ENCODE measurements at places on chromosomes 3 and 15.

GRCh38 chr15:75081150-75081549, 57.8 kb downstream of the PPCDC start:
- no peak for DNase-seq

- no peak for DNase-seq
Measured at GRCh38 chr3:93961489-93961888, 12.2 kb downstream of the PROS1 start.

- no peak for DNase-seq
Measured at GRCh38 chr3:7305561-7305960, 444.6 kb downstream of the GRM7 start.

DNA sequence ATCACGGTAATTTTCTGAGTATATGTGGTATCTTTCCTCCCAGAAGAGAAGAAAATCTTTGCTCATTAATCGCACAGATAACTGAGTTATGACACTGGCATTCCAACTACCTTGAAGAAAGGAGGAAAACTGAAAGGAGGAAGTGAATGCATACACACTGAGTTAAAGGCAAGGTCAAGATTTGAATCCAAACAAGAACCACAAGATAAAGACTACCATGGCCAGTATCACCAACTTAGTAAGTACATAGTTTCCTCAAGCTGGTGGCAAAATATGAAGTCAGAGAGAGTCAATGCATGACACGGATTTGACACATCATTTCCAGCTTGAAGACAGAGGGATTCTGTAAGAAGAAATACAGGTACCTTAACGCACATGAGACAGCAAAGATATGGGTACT, 287.5 kb downstream of the ULK4 start:
- DNase-seq, result no peak

GRCh38 chr3:36765104-36765503, 751 bp upstream of the DCLK3 start:
- DNase-seq, result no peak

DNA sequence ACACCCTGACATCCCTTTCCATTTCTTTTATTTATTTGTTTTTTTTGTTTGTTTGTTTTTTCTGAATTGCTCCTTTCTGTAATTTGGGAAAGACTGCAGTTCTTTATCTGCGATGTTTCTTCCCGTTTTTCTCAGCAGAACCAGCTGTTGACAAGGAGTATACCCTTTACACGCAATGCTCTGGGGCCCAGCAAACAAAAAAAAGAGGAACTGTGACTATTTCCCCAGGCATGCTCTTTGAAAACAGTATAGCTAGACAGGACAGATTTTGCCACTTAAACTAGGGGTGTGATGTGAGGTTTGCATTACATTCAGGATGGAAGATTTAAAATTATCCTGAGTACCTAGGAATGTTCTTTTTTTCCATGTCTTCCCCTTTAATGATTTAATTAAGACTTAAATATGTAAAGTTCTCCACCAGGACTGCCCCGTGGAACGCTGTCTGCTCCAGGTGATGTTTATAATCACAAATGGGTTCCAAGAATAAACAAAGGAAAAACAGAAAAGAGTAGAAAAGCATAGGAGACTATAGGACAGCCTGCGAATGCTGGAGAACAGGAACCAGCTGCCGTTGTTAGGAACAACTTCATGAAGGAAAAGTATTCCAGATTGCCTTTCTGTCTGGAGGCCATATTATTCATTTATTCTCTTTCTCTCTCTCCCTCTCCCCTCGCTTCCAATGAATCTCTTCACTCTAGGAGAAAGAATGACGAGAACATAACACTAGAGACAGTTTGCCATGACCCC, 43.3 kb downstream of the TGFBR2 start:
- no peak for DNase-seq

- DNase-seq, result no peak
Measured at GRCh38 chr15:77145370-77145769, 74.5 kb upstream of the TSPAN3 start.

DNA sequence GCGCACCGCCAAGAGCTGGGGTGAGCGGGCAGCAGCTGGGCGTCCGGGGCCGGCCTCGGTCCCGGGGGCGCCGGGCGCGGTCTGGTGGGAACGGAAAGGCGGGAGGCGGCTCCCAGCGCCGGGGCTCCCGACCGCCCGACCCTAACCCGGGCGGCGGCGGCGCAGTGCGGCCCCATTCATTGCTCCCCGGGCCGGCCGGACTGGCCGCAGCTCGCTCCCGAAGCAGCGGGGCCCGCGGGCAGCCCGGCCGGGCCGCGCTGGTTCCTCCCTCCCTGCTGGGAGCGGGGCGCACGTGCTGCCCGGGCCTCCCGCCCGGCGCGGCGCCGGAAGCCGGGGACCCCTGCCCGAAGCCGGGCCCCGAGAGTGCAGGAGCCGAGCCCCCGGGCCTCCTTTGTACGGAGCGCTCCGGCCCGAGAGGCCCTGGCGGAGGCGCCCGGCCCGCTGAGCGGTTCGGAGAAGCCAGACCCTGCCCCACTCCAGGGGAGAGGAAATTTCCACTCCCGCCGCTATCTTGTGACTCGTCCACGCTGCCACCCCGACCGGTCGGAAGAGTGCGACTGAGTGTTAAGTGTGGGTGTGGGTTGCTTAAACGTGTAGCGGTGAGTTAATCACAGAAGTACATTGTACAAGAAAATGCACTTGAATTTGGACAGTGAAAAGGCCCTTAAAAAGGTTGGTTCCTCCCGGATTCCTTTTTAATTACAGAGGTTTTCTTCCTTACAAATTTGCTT, 613 bp downstream of the ATP1B3 start:
- no peak for DNase-seq

DNA sequence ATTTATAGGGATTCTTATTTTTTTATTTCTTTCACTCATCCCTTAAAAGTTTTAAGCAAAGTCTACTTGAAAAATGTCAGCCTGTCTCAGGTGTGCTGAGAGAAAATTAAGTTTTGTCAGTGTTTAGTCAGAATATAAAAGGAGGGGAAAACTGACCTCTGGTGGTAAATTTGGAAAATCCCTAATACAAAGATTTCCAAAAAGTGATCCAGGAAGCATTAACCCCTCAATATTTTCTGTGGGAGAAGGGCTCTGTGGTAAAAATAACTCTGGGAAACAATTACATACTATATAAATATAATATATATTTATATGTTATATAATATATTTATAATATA, 41.0 kb upstream of the FRMD4B start:
- no peak for DNase-seq

DNA sequence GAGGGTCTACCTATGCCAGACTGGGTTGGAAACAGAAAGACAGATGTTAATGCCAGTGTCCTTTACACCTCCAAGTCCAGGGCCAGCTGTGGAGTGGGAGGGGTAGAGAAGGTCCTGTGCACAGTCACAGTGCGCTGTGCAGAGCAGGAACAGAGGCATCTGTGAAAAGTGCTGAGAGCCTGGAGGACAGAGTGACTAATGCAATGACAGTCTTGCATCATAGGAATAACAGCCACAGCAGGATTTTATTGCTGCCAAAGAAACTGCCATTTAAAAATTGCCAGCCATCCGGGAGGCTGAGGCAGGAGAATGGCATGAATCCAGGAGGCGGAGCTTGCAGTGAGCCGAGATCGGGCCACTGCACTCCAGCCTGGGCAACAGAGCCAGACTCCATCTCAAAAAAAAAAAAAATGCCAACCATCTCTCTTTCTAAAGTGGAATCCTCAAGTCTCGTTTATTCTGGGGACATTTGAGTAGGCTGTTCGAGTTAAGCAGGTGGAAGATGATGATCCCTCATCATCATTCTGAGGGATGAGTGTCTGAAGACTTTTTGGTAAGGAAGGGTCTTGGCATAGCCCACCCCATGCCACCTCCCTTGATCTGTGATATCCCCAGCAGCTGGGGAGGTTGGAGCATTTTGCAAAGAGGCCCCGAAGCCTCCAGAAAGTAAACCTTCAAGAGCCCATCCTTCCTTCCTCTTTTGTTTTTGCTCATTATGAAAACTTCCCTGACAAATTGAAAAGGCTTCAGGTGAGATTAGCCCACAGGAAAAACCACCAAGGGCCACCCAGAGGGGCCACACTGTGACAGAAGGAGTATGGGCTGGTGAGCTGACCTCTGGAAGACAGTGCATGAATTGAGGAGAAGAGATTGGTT, 7.7 kb downstream of the CCR2 start:
- DNase-seq, result no peak

DNA sequence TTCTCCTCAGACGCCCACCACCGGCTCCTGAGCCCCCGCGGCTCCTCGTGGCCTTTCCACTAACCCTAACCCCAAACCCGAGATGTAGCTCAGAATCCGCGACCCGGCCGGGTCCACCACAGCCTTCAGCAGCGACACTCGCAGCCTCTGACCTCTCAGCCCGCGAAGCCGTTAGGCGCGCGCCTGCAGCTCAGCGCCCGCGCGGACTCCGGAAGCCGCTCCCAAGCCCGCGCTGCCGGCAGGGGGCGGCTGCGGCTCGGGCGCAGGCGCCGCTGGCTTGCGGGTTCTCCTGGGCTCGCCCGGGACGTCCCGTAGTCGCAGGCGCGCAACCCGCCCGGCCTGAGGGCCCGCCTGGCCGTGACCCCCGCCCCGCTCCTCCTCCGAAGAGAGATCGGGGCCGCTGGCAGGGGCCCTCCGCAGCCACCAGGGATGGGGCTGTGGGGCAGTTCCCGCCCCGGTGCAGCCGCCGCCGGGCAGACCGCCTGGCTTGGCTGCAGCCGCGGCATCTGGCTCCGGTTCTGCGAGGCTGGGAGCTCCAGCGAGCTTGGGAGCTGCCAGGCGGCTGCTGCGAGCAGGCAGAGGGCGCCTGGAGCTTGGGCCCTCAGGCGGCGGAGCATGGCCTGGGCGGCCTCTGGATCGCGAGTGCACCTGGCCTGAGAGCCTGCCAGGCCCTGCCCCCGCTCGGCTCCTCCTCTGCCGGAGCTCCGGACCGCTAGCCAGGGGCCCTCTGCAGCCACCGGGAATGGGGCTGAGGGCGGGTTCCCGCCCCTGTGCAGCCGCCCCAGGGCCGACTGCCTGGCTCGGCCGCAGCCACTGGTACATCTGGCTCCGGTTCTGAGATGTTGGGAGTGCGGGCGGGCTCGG, 120.7 kb downstream of the LMLN start:
- DNase-seq, result no peak

DNA sequence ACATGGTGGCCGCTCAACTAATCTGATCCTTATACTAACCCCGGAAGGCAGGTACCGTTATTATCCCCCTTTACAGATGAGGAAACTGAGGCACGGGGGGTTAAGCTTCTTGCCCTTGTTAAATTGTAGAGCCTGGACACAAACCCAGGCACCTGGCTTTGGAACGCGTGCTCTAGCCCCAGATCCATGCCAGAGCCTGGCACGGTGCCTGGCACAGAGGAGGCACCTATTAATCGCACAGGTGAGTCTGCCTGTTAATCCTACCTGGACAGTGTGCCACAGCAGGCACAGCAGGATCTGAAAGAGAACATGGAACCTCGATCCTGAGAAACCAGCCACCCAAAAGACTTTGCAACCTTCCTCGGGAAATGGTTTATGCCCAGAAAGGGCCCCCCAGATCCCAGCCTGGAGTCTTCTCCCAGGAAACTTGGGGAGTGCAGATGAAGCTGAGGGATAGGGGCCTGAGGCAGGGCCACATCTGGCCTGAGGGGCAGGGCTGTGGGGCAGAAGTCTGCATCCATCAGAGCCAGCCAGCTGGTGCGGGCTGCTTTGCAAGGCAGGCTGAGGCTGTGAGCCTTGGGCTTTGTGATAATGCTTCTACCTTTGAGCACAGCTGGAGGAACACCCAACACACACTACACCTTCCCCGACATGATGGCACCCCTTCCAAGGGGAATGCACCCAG, 55.3 kb upstream of the SLC6A1 start:
- no peak for DNase-seq

DNA sequence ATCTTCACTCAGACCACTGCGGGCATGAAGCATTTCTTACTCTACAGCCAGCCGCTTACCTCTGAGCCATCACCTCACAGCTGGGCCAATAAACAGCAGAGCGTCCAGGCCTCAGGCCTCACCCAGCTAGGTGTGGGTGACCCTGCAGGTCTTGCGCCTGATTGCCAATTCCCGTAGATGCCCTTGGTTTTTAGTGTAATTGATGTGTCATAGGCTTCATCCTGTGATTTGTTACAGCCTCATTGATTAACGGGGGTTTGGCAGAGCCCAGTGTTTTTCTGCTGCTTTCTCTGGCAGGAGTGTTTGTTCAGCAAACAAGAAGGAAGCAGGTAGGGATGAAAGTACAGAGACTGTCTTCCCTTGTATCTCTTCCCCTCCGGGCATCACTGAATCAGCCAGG, 49.6 kb upstream of the BNIP2 start:
- DNase-seq, result no peak

DNA sequence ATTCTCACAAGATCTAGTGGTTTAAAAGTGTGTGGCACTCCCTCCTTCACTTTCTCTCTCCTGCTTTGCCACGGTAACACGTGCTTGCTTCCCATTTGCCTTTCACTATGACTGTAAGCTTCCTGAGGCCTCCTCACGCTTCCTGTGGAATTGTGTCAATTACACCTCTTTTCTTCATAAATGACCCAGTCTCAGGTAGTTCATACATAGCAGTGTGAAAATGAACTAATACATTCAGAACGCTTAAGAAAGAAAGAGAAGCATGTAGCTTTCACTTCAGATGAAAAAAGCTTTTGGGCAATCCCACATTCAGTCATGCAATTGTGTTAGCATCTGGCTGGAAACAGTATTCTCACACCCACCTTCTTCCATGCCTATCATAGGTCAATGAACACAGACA, 24.4 kb downstream of the P3H2 start:
- no peak for DNase-seq

DNA sequence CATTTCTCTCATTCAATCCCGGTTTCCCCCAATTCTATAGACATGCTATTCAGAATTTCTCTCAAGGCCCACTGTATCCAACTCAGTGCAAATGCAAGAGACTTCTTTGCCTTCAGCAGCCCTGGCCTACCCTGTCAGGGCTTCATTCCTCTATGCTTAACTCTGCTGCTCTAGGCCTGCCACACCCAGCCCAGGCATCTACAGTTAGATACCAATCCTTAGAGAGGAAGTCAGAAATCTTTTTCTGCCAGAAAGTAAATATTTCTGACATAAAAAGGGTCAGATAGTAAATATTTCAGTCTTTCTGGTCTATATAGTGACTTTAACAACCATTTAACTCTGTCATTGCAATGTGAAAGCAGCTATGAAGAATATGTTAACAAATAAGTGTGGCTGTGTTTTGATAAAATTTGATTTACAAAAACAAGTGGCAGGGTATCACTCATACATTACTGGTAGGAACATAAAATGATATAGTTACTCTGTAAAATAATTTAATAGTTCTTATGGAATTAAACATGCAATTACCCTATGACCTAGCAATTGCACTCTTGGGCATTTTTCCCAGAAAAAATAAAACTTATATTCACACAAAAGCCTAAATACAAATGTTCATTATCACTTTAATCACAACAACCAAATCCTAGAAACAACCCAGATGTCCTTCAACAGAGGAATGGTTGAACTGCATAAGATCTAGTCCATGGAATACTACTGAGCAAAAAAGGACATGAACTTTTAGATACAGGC, 942.0 kb downstream of the SQOR start:
- no peak for DNase-seq

DNA sequence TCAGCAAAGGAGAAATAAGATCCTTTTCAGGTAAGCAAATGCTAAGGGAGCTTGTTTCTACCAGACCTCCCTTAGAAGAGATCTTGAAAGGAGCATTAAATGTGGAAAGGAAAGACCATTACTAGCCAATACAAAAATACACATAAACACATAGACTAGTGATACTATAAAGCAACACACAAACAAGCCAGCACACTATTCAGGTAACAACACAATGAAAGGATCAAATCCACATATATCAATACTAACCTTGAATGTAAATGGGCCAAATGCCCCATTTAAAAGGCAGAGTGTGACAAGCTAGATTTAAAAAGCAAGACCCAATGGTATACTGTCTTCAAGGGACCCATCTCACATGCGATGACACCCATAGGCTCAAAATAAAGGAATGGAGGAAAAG, 317.6 kb downstream of the TBL1XR1 start:
- no peak for DNase-seq
